ENCODE measurements at places on chromosomes 16 and 17.
A peak's percentile ranks its signal among the peaks of the same experiment; 100 is the strongest.

GRCh38 chr17:83099570-83100181 lies 20.3 kb downstream of the METRNL start:
- peak; percentile 41 for DNase-seq
- H3K27me3 ChIP-seq, result peaks cover 32% of the 10 kb centered on the region

DNA sequence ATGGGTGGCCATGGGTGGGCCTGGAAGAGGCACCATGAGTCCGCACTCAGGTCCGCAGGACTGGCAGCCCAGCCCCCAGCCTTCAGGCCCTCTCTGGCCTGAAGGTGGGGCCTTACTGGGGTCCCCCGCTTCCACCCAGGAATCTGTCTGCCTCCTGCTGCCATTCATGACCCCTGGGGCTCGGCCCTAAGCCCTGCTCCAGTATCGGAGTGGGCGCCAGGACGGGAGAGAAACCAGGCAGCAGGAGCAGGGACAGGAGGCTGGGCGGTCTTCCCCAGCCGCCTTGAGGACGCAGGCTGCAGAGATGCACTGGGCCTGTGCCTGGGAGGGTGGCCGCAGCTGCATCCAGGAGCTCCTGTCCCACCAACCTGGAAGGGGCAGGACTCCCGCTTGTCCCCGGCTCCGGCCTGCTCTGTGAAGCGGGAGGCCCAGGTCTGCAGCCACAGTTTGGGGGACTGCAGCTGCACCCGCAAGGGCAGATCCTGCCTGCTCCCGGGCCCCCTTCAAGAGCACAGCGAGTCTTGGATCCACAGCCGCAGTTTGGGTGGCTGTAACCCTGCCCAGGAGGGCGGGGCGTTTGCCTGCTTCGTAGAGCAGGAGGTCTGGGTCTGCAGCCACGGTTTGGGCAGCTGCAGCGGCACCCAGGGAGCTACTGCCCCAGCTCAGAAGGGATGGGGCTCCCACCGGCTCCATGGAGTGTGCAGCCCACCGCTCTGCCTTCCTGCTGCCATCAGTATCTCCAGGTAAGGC lies 81.8 kb upstream of the DNAJA2 start:
- H3K4me1 ChIP-seq, result no peaks in the 10 kb centered on the region
- no peak for DNase-seq
- no peak overlapping the region for H3K27ac ChIP-seq
- no peak overlapping the region for H3K4me3 ChIP-seq
- no peaks in the 10 kb centered on the region for H3K27me3 ChIP-seq
- H3K36me3 ChIP-seq, result no peaks in the 10 kb centered on the region

- peak; percentile 86 for DNase-seq
- peaks cover 6% of the 10 kb centered on the region for H3K4me1 ChIP-seq
- no peak overlapping the region for H3K4me3 ChIP-seq
- H3K27ac ChIP-seq, result no peak overlapping the region
These were observed 8.6 kb downstream of the LGALS3BP start for GRCh38 chr17:78970834-78971755.

GRCh38 chr16:89135166-89135565 lies 36.4 kb upstream of the CDH15 start:
- DNase-seq, result no peak
- H3K27ac ChIP-seq, result no peak overlapping the region
- no peak overlapping the region for H3K4me3 ChIP-seq
- H3K36me3 ChIP-seq, result peaks cover 63% of the 10 kb centered on the region
- H3K27me3 ChIP-seq, result no peaks in the 10 kb centered on the region
- H3K4me1 ChIP-seq, result peaks cover 4% of the 10 kb centered on the region

GRCh38 chr16:27879601-27880247 lies 183.8 kb downstream of the GSG1L start:
- peaks cover 19% of the 10 kb centered on the region for H3K27me3 ChIP-seq
- H3K27ac ChIP-seq, result no peak overlapping the region
- no peak for DNase-seq
- no peaks in the 10 kb centered on the region for H3K36me3 ChIP-seq

GRCh38 chr17:79224476-79224875 lies 149.9 kb downstream of the ENGASE start:
- H3K36me3 ChIP-seq, result no peaks in the 10 kb centered on the region
- H3K27me3 ChIP-seq, result peaks cover 63% of the 10 kb centered on the region
- H3K4me3 ChIP-seq, result no peak overlapping the region
- peaks cover 7% of the 10 kb centered on the region for H3K4me1 ChIP-seq

GRCh38 chr17:1226308-1226707 lies 43.9 kb upstream of the BHLHA9 start:
- no peak for DNase-seq
- H3K36me3 ChIP-seq, result no peaks in the 10 kb centered on the region
- H3K27me3 ChIP-seq, result peaks cover 37% of the 10 kb centered on the region
- H3K27ac ChIP-seq, result no peak overlapping the region
- peaks cover 12% of the 10 kb centered on the region for H3K4me1 ChIP-seq

GRCh38 chr17:72822358-72823023 lies 270.0 kb downstream of the SLC39A11 start:
- H3K4me1 ChIP-seq, result peaks cover 6% of the 10 kb centered on the region
- H3K27ac ChIP-seq, result no peak overlapping the region
- H3K27me3 ChIP-seq, result no peaks in the 10 kb centered on the region
- no peak overlapping the region for H3K4me3 ChIP-seq
- H3K36me3 ChIP-seq, result peaks cover 78% of the 10 kb centered on the region
- DNase-seq, result no peak

- DNase-seq, result peak; percentile 83
- H3K27ac ChIP-seq, result peak overlapping the region; percentile 65
- H3K4me1 ChIP-seq, result peaks cover 33% of the 10 kb centered on the region
- no peaks in the 10 kb centered on the region for H3K36me3 ChIP-seq
- no peak overlapping the region for H3K4me3 ChIP-seq
- peaks cover 72% of the 10 kb centered on the region for H3K27me3 ChIP-seq
These were observed 83.5 kb downstream of the MARCHF10 start for GRCh38 chr17:62724398-62725146.

- H3K4me1 ChIP-seq, result no peaks in the 10 kb centered on the region
- no peak overlapping the region for H3K4me3 ChIP-seq
- DNase-seq, result no peak
- no peaks in the 10 kb centered on the region for H3K36me3 ChIP-seq
- H3K27ac ChIP-seq, result no peak overlapping the region
These were observed 151.7 kb downstream of the ANKFN1 start for GRCh38 chr17:56305007-56305406.

- no peak overlapping the region for H3K27ac ChIP-seq
- no peaks in the 10 kb centered on the region for H3K36me3 ChIP-seq
- no peaks in the 10 kb centered on the region for H3K4me1 ChIP-seq
- no peak for DNase-seq
- H3K4me3 ChIP-seq, result no peak overlapping the region
These were observed 22.5 kb upstream of the IRX6 start for GRCh38 chr16:55301385-55302008.

- peaks cover 33% of the 10 kb centered on the region for H3K4me1 ChIP-seq
- peak overlapping the region; percentile 83 for H3K4me3 ChIP-seq
- DNase-seq, result peak; percentile 52
These were observed 1.4 kb upstream of the TENT4B start for GRCh38 chr16:50151756-50152155.

DNA sequence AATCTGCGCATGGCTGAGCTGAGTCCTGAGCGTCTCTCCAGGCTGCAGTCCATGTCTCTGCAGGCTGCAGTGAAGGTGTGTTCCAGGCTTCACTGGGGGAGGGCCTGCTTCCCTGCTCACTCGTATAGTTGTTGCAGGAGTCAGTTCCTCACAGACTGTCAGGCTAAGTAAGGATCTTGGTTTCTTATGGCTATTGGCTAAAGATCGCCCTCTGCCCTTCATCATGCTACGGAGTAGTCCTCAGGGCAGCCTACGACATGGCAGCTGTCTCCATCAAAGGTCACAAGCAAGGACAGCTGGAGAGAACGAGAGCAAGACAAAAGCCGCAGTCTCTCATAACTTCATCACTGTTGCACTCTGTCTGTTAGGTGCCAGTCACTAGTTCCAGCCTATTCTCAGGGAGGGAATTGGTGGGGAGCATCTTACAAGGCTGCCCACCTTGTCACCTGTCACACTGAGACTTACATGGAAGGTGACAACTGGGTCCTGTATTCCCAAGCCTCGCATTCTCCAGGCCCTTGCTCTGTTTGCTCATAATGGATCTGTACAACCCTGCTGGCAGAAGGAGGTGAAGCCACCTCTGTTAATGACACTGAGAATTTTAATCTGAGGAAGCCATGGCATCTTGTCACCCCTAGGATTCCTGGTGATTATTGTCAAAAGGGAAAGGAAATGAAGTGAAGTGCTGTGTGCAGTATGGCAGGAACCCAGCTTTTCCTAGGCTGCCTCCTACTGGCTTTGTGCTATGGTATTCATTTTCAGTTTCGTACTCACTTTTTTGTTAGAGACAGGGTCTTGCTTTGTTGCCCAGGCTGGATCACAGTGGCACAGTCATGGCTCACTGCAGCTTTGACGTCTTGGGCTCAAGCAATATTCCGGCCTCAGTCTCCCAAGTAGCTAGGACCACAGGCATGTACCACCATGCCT lies 43.4 kb downstream of the MFSD11 start:
- no peak overlapping the region for H3K4me3 ChIP-seq
- H3K27ac ChIP-seq, result no peak overlapping the region
- H3K4me1 ChIP-seq, result peaks cover under 1% of the 10 kb centered on the region
- no peak for DNase-seq
- peaks cover 41% of the 10 kb centered on the region for H3K36me3 ChIP-seq

DNA sequence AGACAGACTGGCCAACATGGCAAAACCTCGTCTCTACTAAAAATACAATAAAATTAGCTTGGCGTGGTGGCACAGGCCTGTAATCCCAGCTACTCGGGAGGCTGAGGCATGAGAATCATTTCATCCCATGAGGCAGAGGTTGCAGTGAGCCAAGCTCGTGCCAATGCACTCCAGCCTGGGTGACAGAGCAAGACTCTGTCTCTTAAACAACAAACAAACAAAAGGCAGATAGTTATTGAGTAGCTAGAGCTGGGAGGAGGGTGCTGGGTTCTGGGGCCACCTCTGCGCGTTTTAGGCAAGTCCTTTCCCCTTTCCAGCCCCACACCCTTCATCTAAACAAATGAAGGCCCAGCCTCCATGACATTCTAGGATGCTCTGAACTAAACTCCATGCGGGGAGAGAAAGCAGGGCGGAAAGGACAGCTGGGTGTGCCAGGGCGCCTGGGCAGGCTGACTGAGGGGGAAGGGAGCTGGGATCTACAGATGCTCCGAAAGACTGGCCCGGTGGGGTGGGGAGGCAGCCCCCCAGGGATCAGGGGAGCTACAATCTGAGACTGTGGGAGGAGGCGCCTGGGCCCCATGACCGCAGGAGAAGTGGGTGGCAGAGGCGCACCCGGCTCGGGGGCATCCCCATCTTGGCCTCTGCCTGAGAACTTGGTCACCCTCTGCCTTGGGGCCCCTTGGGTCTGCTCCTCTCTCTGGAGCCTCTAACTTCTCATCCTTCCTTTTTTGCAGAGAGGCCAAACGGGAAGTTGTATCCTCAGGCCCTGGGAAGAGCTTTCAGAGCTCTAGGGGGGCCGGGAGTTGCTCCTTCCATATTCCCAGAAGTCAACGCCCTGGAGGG lies 910 bp downstream of the ITGAL start:
- no peaks in the 10 kb centered on the region for H3K27me3 ChIP-seq
- H3K4me3 ChIP-seq, result peak overlapping the region; percentile 94
- peaks cover 58% of the 10 kb centered on the region for H3K36me3 ChIP-seq
- H3K27ac ChIP-seq, result peak overlapping the region; percentile 92

GRCh38 chr16:2163211-2163881 lies 7.8 kb downstream of the TRAF7 start:
- peak overlapping the region; percentile 76 for H3K27ac ChIP-seq
- no peaks in the 10 kb centered on the region for H3K27me3 ChIP-seq
- H3K36me3 ChIP-seq, result peaks cover 31% of the 10 kb centered on the region
- peaks cover 15% of the 10 kb centered on the region for H3K4me1 ChIP-seq

GRCh38 chr17:43327421-43327820 lies 71.4 kb upstream of the ARL4D start:
- H3K4me1 ChIP-seq, result peaks cover 20% of the 10 kb centered on the region
- H3K27me3 ChIP-seq, result peaks cover 33% of the 10 kb centered on the region
- no peaks in the 10 kb centered on the region for H3K36me3 ChIP-seq

- no peak overlapping the region for H3K27ac ChIP-seq
- no peaks in the 10 kb centered on the region for H3K36me3 ChIP-seq
- no peaks in the 10 kb centered on the region for H3K27me3 ChIP-seq
- no peak overlapping the region for H3K4me3 ChIP-seq
These were observed 595.7 kb upstream of the CDH5 start for GRCh38 chr16:65770752-65771151.
